ENCODE measurements at places on chromosomes 12 and 14.

DNA sequence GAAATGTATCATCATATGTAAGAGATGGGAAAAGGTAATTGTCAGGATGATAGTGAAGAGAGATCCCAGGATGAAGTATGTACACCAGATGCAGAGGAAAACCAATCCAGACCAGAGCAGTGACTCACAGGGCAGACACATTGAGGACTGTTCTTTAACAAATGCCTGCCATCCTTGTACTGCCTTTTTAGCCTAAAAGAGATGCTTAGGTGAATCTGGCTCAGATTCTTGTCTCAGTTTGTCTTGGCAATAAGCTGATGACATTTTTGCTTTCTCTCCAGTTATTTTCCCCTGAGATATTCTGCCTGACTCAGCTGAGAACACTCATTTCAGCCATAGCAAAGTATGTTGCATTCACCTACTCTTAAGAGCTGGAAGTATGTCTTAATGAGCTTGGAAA, 405.3 kb upstream of the USP15 start:
- ATAC-seq = no peak

GRCh38 chr12:9143137-9143536, 27.4 kb upstream of the A2M start:
- no peak for ATAC-seq

DNA sequence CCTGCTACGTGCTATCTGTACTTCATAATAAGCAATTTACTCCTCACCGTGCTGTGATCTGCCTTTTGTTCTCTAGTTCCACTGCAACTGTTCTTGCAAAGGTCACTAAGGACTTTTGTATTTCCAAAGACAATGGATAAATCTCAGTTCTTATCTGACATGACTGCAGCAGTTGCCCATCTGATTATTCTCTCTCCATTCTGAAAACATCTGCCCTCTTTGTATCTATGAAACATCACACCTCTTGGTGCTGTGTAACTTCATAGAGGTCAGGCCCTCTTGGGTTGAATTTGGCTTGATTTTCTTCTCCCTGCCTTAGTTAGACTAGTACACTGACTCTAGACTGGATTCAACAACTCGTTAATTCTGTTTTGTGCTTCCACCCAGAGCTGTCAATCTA, 319.6 kb downstream of the BTG1 start:
- ATAC-seq = no peak

DNA sequence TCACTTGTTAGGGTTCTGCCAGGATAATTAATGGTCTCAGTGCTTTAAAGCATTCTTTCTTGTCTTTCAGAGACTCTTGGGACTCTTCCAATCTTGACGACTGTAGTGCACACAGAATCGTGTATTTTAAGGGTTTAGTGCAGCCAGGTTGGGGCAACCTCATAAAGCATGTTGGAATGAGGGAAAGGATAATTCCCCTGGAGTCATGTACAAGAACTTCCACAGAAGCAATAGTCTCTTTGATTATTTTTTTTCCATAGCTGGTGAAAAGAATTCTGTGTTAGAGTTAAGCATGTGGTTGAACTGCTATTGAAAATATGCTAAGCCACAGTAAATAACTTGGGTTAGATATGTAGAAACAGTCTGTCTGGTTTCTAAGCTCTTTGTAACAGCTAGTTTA, 246.8 kb upstream of the DAAM1 start:
- no peak for ATAC-seq

DNA sequence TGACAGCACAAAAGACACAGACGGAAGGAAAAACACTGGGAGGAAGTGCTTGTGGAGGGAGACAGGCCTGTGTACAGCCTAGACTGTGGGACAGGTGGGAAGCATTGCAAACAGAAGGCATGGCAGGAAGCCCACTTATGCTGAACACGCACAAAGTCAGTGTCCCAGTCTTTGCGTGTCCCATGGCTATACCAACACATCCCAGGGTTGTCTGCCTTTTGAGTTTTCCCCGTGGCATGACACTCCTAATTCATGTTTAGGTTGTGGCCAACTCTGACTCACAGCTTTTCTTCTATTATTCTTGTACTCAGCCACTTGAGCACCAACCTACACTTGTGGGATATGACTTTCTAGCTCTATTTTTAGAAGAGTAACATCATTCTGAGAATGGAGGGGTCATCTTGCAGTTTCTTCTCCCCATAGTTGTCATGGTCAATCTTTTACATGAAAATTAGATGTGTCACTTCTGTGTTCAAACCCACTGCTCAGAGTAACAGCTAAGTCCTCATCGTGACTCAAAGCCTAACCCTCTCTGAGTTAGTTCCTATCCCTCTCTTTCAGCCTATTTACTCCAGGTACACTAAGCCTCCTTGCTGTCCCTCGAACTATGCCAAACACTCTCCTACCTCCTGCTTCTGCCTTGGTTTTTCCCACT, 27.5 kb upstream of the JPH4 start:
- ATAC-seq = peak; percentile 93

DNA sequence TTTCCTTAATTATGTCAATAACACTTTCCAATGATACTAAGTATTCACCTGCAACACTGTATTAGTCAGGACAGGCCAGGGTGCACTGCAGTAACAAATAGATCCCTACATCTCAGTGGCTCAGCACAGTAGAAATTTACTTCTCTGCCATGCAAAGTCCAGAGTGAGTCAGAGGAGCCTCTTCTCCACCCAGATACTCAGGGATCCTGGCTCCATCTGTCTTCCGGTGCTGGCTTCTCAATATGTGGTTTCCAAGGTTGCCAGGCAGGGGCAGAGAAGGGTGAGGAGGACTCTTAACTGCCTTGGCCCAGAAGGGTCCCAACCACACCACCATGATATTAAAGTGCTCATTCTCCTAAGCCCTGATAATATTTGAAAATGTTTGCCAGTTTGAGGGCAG, 47.8 kb downstream of the ADGRD1 start:
- no peak for ATAC-seq

- ATAC-seq = no peak
Observed at GRCh38 chr12:81461163-81461562, 298.0 kb downstream of the PPFIA2 start.

- ATAC-seq = no peak
Observed at GRCh38 chr12:38411946-38412345, 95.4 kb downstream of the ALG10B start.

GRCh38 chr14:31510222-31510621, 22.4 kb upstream of the GPR33 start:
- ATAC-seq = no peak

DNA sequence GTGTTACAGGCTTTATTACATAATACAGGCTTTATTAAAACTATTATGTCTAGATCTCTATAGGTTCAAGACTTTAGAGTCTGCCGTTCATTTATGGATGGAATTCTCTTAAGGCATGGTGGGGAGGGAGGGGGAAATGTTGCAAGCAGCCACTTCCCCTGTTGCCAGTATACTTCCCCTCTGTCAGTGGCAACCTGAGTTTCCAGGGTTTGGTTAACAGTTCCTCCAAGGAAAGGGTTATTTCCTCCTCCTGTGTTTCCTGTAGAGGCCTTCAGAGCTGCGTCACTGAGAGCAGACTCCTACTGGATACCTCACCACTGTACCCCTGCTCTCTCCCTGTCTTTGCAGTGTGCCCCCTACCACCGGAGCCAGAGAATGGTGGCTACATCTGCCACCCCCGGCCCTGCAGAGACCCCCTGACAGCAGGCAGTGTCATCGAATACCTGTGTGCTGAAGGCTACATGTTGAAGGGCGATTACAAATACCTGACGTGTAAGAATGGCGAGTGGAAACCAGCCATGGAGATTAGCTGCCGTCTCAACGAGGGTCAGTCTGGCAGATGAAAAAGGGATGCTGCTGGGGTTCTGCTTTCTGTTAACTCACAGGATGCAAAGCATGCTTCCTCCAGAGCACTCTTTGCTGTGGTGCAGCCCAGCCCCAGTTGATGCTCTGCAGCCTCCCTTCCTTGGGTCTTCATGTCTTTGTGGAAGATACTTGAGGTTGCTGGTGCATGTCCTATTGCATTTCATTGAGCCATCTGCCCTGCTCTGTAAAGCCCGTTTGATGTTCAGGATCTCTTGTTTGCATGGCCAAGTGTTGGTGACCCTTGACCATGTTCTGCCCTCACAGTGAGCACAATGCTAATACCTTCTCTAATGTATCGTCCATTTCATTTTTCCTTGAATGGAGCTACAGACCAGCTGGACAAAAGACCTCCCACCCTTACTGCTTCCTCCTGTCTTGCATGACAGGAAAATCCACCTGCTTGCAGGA, 63.6 kb upstream of the SRSF5 start:
- ATAC-seq = no peak

GRCh38 chr12:2267703-2268470, 215.1 kb downstream of the CACNA1C start:
- ATAC-seq = no peak

GRCh38 chr12:130420071-130420470, 82.4 kb downstream of the PIWIL1 start:
- ATAC-seq = no peak

GRCh38 chr12:17108877-17109541, 503.0 kb upstream of the LMO3 start:
- ATAC-seq = no peak

DNA sequence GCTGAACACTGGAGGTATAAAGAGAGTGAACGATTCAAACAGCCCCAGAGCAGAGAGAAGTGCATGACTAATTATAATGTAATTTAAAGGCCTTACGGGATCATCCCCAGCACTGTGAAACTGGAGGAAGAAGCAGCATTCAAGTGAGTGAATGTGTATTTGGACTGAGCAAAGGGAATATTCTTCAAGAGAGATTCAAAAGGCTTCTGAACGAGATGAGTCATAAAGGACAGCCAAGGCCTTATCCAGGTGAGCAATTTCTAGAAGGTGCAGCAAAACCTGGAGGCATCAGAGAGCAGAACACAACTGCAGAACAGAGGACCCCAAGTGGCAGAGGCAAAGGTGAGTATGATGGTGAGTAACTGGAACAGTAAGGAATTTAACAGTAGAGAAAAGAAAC, 127.2 kb downstream of the BCAT1 start:
- peak; percentile 74 for ATAC-seq

DNA sequence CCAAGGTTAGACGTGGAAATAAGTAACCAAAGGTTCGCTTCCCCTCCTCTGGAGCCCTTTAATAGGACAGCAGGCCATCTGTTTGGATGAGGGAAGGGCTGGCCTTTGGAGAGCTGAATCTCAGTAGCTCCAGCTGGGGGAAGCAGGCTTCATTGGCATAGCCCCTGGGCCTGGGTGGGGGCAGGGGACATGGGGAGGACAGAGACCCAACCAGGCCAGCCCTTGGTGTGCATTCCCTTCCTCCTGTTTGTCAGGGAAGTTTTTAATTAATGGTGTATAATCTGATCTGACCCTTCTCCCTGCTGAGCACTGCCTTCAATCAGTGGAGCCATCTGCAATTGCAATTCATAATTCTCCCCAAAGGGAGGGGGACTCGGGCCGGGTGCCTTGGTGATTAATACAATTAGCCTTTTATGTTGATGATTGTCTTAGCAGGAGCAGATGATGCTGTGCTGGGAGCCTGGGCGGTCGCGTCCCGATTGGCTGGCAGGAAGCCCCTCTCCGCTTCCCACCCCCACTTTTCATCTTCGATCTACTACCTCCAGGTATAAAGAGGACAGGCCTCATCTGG, 6.4 kb downstream of the AQP6 start:
- no peak for ATAC-seq

DNA sequence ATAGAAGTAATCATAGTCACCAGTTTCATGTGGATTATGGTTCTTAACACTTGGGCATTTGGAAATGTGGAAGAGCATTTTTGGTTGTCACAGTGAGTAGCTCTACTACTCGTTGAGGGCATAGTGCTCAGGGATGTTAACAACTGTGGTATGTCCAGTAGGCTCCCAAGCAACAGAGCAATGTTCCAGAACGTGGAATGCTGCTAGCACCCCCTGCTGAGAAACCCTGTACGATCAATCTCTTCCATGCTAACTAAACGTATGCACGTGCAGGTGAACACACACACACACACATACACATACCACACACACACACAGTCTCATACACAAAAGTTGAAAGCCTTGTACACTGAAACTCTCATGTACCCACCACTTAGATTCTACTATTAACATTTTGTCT, 16.6 kb upstream of the GNPTAB start:
- no peak for ATAC-seq

DNA sequence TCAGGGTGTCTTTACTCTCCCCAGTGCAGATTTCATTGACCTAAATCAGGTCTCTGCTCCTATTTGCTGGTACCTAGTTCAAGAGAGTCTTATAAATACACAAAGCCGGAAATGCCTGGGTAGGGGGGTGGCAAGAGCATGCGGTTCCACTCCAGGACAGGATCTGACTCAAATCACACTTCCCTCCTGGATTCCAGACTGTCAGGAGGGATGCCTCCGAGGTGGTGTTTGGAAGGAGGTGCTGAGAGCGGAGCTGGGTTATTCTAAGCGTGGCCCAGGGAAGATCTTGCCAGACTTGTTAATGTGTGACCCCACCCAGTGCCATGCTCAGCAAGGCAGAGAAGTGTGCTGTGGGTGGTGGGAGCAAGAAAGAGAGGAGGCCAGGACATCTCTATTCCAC, 49.8 kb downstream of the B4GALNT3 start:
- ATAC-seq = no peak

GRCh38 chr12:117847371-117847770, 121.4 kb downstream of the KSR2 start:
- no peak for ATAC-seq

- ATAC-seq = no peak
Observed at GRCh38 chr12:77965790-77966189, 135.1 kb downstream of the NAV3 start.
